ENCODE measurements at places on chromosomes 16 and 17.

DNA sequence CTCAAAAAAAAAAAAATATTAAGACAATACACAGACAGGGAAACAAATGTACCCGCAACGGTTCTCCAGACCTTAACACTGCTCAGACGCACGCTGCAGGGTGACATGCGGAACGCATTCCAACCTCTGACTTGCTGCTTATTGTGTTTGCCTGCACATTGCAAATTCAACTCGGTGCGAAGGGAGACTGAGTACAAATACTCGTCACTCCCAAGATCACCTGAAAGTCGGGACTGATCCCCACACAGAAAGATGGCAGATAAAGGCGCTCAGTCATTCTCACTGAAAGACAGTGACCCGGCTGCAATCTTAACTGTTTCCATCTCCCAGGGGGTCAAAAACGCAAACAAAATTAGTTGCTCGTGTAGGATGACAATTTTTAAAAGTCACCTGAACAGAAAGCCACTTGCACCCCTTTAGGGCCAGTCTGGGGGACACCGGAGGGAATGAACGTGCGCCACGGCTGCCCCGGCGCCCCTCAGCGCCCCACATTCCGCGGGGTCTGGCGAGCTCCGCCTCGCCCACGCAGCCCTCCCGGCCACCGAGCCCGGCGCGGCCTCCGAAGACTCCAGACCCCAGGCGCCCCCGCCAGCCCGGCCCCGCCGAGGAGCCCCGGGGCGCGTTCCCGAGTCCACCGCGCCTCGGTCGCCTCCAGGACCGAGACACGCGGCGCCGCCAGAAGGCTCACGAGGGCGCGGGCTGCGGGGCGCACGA, 589 bp downstream of the CLCN7 start:
- DNase-seq = no peak

GRCh38 chr16:70428178-70428998, 10.5 kb downstream of the ST3GAL2 start:
- DNase-seq = no peak

DNA sequence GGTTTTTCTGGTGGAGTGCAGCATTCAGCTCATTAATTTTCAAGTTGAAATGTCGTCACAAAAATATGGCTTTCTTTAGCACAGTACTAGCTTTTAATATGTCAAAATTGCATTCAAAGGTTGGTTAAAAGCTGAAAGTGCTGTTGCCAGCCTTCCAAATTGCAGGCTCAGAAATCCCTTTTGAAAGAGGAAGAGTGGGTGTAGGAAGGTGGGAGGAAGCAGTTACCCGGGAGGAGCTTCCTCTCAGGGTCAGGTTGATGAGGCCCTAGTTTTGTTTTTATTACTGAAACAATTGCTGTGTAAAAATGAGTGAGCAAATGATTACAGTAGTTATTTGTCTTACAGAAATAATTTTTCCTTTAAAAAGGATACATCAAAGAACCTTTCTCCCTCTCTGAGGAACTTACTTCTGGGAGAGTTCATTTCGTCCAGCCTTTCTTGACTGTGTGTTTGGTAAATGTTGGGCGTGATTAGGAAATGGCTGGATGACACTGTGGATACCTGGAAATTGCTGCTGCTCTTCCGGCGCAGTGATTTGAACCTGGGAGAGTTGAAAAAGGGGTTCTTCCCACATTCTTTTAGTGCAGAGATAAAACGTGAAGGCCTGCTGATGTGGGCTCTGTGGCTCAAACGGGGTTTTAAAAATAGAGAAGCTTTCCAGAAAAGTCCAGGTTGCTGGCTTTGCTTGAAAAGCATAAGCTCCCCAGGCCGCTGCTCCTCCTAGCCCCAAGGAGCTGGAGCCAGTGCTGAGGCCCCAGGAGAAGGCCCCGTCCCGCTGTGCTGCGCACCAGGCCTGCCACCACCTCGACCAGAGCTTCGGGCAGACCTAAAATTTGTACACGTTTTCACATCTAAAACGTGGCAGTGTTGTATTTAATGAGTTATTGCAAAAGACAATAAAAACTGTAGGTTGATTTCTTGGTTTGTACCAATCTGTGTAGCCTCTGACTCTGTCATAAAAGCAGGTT, 41.7 kb downstream of the SEC14L1 start:
- DNase-seq = no peak

GRCh38 chr17:47324224-47325020, 667 bp downstream of the EFCAB13 start:
- DNase-seq = no peak

GRCh38 chr17:49887086-49887743, 39.3 kb upstream of the TAC4 start:
- DNase-seq = no peak

DNA sequence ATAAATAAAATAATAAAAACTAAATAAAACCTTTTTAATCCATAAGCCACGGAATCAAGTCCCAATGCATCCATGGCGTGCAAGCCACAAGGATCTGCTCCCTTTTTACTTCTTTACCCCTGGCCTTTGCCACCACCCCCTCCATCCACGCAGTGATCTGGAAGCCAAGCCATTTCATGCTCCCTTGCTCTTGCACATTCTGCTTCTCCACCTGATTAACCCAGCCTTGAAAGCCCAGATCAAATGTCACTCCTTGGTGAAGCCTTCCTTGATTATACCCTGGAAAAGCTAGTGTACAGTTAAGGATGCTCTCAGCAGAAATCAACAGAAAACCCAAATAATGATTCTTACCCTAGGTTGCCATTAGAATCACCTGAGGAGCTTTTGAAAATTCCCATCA, 9.9 kb downstream of the LRRC3C start:
- DNase-seq = no peak

GRCh38 chr16:79437764-79438751, 162.5 kb downstream of the MAF start:
- no peak for DNase-seq

DNA sequence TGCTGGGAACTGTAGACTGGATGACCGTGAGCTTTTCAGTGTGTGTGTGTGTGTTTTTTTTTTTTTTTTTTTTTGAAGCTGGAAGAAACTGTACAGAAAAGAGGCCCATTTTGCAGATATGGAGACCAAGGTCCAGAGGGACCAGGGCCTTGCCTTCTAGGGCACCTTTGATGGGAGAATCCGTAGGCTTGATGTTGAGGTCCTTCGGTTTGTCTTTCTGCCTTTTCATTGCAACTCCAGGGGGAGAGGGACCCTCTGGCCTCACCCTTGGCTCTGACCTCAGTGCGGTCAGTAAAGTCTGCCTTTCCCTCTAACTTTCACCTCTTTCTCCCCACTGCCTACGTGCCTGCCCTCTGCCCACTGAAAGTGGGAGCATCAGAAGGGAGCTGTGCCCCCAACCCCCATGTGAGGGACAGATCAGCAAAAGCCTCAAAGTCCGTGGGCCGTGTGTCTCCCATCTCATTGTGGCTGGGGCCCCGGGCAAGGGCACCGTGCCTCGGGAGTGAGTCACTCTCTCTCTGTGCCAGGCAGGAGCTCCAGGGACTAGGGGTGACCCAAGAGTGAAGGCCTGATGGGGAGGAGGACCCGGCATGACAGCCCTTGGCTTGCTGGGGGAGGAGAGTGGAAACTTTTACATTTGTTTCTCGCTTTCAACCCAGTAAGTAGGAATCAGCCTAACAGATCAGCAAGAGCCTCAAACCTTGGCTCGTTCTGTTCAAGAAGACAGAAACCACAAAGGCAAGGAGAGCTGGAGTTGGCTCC, 123.6 kb downstream of the CMIP start:
- no peak for DNase-seq

DNA sequence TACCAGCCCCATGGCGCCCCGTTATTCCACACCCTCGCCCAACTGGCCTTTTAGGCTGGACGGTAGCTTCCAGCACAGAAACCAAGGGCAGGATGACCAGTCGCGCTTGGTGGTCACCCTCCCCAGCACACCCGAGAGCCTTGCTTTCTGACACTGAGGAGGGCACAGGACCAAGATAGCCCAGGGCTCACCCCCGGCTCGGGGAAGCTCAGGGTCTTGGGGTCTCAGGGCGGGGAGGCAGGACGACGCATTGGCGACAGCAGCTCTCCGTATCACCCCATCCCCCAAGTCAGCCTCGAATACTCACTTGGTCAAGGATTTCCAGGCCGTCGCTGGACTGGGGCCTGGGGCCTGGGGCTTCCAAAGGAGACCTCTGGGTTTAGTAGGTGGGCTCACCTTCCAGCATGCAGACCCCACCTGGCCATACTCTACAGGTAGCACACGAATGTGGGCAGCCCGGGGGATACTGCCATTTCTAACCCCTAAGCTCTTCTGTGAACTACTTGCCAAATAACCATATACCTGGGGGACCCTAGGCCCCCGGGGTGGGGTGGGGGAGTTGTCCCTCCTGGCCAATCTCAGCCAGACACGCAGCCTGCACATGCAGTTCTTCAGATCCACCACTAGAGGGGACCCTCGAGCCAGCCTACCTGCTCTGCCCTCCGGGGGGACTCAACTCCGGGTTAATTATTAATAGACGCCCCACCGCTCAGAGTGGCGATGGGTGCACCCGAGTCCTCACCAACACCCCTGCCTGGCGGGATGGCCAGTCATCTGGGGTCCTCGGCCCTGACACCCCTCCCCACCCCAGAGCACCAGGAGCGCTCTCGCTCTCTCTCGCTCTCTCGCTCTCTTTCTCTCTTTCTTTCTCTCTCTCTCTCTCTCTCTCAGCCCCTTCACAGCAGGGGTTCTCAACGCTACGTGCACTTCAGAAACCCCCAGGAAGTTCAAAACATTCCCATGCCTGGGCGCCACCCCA, 30.0 kb downstream of the TBC1D16 start:
- DNase-seq = no peak

- DNase-seq = no peak
Measured at GRCh38 chr17:15918661-15919259, 26.2 kb upstream of the ADORA2B start.

GRCh38 chr16:85276721-85277120, 164.4 kb upstream of the CIBAR2 start:
- no peak for DNase-seq

- DNase-seq = no peak
Measured at GRCh38 chr16:28304214-28304613, 11.9 kb downstream of the SBK1 start.

- DNase-seq = no peak
Measured at GRCh38 chr16:19108409-19109287, 5.1 kb upstream of the ITPRIPL2 start.

GRCh38 chr16:53785044-53785443, 81.1 kb downstream of the FTO start:
- DNase-seq = no peak

DNA sequence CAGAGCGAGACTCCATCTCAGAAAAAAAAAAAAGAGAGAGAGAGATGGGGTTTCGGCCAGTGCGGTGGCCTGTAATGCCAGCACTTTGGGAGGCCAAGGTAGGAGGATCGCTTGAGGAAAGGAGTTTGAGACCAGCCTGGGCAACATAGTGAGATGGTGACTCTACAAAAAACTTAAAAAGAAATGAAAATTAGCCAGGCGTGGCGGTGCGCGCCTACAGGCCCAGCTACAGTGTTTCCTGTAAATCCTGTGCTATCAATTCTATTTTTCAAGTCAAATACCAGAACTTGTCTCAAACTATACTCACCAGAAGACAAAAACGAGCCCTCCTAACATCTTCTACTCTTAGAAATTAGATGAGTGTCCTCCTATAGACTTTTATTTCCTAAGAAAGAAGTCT, 19.3 kb downstream of the UBE2O start:
- DNase-seq = no peak

- DNase-seq = no peak
Measured at GRCh38 chr16:49969091-49970030, 55.7 kb upstream of the CNEP1R1 start.

DNA sequence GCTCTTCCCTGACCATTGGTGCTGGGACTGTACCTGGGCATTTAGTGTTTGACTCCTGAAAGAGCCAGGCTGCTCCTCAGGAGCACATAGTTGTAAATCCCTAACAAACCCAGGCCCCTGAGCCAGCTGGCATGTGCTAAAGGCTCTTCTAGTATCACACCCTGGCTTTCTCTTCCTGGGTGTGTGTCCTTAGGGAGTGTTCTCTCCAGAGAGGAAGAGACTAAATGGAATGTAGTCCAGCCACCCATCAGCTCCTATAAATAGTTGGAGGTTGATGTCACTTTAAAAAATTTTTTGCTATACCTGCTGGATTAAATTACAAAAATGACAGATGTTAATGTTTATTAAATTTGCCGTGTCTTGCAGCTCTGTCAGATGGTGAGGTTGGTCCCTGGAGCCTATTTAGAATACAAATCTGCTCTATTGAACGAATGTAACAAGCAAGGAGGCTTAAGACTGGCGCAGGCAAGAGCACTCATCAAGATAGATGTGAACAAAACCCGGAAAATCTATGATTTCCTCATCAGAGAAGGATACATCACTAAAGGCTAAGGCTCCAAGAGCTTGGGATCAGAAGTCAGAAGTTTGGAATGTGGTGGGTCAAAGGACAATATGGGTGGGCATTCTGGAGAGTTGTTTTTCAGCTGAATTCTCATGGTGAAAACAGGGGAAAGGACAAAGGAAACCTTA, 13.1 kb upstream of the DUSP14 start:
- no peak for DNase-seq

GRCh38 chr16:82452004-82452756, 174.6 kb upstream of the CDH13 start:
- no peak for DNase-seq

- DNase-seq = no peak
Measured at GRCh38 chr17:73325527-73325842, 13.7 kb upstream of the CDC42EP4 start.

DNA sequence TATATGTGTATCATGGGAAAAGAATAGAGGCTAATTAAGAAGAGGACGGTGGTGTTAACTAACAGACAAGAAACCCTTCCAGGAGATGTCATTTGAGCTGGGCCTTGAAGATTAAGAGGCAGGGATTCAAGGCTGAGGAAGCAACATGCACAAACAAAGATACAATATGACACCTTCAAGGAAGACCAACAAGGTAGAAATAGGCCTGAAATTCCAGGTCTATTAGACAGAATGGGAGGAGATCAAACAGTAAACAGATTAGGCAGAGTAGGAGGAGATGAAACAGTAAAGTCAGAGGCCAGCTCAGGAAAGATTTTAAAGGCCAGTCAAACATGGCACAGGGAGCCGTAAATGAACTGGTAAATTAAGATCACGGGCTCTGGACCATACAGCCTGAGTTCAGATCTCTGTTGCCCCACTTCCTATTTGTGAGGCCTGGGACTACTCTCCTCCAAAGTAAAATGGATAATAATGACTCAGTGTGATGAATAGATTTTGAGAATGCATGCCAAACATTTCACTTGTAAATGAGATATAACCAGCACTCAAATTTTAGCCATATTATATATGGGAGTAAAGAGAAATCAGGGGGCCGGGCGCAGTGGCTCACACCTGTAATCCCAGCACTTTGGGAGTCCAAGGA, 38.9 kb downstream of the USP31 start:
- no peak for DNase-seq

DNA sequence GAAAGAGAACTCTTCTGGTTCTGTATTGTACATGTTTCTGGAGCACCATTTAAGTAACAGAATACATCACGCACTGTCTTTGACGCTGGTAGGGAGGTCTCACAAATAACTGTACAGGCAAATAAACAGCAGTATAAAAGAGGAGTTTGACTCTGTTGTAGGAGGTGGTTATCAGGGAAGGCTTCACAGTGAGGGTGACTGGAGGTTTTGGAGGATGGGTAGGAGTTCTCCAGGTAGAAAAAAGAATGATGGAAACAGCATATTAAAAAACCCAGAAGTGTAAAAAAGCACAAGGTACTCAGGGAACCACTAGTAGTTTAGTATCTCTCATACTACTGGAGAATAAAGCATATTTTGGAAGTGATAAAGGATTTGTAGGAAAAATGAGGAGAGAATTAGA, 2.7 kb upstream of the SLC6A2 start:
- no peak for DNase-seq
